ENCODE measurements at places on chromosomes 5 and 9. TPM values are rescaled to one million over a fixed set of nuclear protein-coding genes. Genes with fewer than 3 reads are reported as not detected.

DNA sequence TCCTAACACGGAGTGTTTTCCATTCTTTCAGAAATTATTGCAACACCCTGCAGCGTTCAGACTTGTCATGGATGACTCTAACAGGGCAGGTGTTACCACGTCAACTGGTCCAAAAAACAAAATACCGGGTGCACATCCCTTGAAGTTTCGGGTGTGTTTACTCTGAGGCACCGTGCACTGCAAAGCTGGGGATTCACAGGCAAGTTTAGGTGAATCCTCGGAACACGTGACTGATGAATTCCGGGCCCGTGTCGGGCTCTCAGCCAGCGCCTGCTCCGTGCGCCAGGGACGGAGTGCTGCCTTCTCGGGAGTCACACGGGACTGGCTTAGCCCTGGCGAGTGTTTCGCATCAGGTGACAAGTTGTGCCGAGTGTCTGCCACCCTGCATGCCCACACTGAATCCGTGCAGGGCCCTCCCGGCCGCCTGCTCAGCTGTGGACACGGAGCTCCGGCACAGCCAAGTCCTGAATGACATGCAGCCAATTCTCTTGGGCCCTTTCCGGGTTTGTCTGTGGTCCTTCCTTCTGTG lies 66.0 kb upstream of the IRX4 start:
- peaks cover 35% of the 10 kb centered on the region for H3K4me1 ChIP-seq
- DNase-seq: no peak
- H3K27me3 ChIP-seq: no peaks in the 10 kb centered on the region

DNA sequence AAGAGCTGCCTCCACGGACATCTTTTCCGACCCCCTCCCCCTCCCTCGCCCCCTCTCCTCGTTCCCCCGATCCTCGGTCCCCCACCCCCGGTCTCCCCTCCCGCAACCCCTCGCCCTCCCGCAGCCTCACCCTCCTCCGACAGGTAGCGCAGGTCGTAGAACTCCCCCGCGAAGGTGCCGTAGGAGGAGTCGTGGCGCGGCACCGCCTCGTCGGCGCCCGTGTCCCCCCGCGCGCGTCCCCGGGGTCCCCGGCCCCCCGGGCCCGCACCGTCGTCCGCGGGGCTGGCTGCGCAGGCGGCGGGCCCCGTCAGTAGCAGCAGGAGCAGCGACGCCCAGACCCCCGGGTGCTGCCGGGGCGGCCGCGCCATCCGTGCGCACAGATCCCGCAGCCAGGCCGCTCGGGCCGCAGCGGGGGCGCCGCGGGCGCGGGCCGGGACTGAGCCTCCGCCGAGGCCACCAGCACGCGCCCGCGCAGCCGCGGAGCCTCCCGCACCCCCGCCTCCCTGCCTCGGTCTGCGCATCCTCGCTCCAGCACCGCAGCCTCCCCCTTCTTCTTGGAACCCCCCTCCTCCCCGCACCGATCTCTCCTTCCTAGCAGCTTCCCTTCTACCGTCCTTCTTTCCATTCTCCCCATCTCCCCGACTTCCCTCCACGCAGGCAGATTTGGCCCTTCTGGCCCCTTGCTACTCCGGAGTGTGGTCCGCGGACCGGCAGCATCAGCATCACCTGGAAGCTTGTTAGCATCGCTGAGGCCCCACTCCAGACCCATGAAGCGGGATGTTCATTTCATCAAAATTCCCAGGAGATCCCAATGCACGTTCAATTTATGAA lies at the start of gene FRRS1L:
Gene FRRS1L (minus strand): TSS at position 479 of the 831 bp plus-strand sequence. CDS start 111 bp downstream, at position 368.
- H3K27ac ChIP-seq: no peak within 1 kb of the TSS
- H3K36me3 ChIP-seq: no peaks in the 10 kb centered on the region
- peaks cover 71% of the 10 kb centered on the region for H3K27me3 ChIP-seq
- peak; percentile 28 for DNase-seq

GRCh38 chr9:135919318-135919890 lies 12.1 kb upstream of the CAMSAP1 start:
- DNase-seq: no peak
- H3K36me3 ChIP-seq: peaks cover 6% of the 10 kb centered on the region
- no peaks in the 10 kb centered on the region for H3K4me1 ChIP-seq
- H3K4me3 ChIP-seq: no peak overlapping the region
- H3K27ac ChIP-seq: no peak overlapping the region

The PTGDS gene
- 2.6 TPM for total RNA-seq

DNA sequence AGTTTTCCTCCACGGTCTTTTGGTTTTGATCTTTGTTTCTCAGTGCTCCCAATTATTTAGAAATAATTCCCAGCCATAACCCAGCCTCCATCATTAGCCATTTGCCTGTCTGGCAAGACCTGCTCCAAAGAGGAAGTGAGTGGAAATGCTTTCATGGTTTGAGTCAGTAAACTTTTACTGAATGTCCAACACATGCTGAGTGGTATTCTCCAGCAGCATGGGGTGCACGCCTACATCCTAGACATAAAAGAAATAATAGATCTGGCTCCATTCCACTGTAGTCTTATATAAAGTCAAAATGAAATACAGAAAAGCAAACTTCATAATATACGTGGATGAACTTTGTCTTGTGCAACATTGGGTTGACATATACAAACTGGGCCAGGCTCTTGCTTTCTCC lies 757.2 kb downstream of the TLE1 start:
- no peaks in the 10 kb centered on the region for H3K36me3 ChIP-seq
- H3K27ac ChIP-seq: no peak overlapping the region
- DNase-seq: no peak
- no peaks in the 10 kb centered on the region for H3K4me1 ChIP-seq

- no peak overlapping the region for H3K27ac ChIP-seq
- no peaks in the 10 kb centered on the region for H3K36me3 ChIP-seq
- no peaks in the 10 kb centered on the region for H3K4me1 ChIP-seq
- no peak overlapping the region for H3K4me3 ChIP-seq
- H3K27me3 ChIP-seq: no peaks in the 10 kb centered on the region
Observed at GRCh38 chr5:45376417-45376816, 319.8 kb downstream of the HCN1 start.
